ENCODE measurements at places on chromosomes 6 and 20.

DNA sequence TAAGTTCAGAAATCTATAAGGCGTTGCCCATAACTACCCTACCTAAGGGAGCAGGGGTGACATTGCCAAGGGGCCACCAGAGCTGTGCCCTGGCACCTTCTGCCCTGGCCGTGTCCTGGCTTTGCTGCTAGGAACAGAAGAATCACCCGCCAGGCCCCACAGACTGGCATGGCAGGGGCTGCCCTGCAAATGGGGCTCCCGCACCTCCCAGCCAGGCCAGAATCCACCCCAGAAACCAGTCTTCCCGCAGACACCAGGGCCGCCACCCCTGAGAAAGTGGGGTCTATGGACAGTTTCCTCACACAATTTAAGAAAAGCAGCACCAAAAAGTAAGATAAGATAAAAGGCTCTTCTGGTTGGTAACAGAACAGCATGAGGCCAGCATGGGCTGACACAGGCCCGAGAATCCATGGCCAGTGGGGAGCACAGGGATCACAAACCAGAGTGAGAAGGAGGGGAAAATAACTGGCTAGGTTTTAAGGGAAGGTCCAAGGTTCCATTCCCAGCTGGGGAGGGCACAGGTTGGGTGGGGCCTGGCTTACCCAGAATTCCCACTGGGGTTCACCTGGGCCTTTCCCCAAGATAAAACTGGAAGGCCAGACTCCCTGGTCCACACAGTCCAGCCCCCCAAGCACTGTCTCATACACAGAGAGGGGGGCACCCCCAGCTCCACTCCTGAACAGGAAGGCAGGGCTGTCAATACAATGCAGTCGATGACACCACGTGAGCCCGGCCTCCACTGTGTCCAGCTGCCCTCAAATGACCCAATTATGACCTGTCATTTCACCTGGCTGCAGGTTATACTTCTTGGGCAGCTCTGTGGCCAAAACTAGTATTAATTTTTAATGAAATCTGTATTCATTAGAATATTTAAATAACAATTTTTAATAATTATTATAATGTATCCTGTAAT is 59.4 kb downstream of the PYGB start:
- H3K36me3 ChIP-seq: peaks cover 3% of the 10 kb centered on the region
- peaks cover 13% of the 10 kb centered on the region for H3K4me1 ChIP-seq
- H3K27me3 ChIP-seq: no peaks in the 10 kb centered on the region
- H3K27ac ChIP-seq: no peak overlapping the region

DNA sequence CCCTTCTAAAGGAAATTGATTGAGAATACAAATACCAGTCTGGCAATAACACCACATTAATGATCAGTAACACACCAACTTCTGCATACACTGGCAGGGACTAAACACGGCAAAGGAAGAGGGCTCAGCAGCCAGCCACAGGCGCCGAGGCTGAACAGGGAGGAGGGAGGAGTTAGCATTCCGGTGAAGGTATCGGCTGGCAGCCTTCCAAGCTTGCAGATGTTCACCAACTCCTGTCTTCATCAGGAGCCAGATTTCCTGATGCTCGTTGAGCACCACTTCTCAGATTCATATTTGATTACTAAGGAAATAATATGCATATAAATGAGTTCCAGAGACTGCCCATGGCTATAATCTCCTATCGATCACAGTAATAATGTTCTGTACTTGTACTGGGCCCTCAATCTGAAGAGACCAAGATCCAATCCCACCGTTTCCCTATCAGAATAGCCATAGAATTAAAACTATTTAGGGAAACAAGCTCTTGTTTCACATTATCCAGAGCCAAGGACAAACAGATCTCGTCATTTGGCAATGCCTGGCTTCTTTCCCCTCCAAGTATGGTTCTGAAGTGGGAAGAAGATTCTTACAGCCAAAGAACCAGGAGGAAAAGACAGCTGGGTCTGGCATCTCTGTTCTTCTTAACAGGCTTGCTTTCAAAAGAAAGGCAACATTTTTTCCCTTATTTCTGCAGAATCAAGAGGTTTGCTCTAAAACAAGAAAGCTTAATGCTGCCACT is 42.2 kb downstream of the GFOD1 start:
- H3K36me3 ChIP-seq: no peaks in the 10 kb centered on the region
- no peak overlapping the region for H3K4me3 ChIP-seq
- peak; percentile 84 for DNase-seq
- H3K27ac ChIP-seq: peak overlapping the region; percentile 65
- peaks cover 14% of the 10 kb centered on the region for H3K27me3 ChIP-seq
- peaks cover 10% of the 10 kb centered on the region for H3K4me1 ChIP-seq

DNA sequence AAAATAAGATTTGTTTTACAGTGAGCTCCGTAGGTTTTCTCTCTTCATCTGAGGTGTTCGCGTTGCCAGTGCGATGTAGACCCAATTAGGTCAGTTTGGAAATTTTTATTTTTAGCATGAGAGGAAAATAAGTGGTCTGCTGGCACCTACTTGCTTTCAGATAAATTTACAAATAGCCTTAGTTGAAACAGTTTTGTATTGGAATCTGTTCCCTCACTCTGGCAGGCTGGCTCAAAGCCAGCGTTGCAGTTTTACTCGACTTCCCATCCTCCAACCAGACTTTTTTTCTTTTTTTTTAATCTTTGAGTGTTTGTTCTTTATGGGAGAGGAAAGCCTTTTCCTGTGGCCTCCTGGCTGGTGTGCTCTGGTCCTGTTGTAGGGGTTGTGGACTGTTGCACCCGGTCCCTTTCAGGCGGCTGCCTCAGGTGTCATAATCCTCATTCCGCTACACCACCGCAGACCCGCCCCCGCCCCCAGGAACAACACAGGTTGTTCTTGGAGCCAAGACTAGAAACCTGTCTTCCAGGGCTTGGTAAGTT is 46.7 kb downstream of the TIAM2 start:
- DNase-seq: no peak
- no peak overlapping the region for H3K4me3 ChIP-seq
- no peaks in the 10 kb centered on the region for H3K36me3 ChIP-seq
- H3K27ac ChIP-seq: peak overlapping the region; percentile 11
- peaks cover 12% of the 10 kb centered on the region for H3K4me1 ChIP-seq
- no peaks in the 10 kb centered on the region for H3K27me3 ChIP-seq

DNA sequence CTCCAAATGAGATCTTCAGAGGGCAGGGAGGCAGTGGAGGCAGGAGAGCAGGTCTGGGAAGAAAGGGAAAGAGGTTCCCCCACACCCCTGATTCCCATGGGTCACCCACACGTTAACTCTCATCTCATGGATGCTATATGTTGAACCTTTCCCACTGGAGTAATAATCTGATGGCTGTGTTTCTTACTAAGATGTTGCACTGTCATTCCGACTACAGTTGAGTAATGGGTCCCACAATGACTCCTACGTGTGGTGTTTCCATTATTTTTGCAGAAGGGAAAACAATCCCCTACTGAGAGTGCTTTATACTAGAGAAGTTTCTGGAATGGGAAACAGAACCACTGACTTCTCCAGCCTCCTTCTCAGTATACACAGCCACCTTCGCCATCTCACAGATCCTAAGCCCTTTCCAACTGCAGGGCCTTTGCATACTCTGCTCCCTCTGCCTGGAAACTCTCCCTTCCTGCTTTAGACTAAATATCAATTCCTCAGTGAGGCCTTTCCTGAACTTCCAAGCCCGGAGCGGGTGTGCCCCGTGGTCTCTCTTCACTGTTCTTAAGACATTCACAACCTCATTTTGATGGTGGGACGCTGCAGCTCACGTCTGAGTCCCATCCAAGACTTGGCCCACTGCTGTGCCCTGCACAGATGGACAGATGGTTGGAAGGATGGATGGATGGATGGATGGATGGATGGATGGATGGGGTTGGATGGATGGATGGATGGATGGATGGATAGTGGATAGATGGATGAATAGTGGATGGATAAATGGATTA is 238.6 kb upstream of the PMEPA1 start:
- no peak overlapping the region for H3K4me3 ChIP-seq
- DNase-seq: no peak
- H3K4me1 ChIP-seq: no peaks in the 10 kb centered on the region
- H3K36me3 ChIP-seq: no peaks in the 10 kb centered on the region

- H3K27ac ChIP-seq: no peak overlapping the region
- no peaks in the 10 kb centered on the region for H3K27me3 ChIP-seq
- no peaks in the 10 kb centered on the region for H3K36me3 ChIP-seq
- H3K4me3 ChIP-seq: no peak overlapping the region
Measured at GRCh38 chr6:145036236-145036635, 699.1 kb downstream of the EPM2A start.

Measured in mesothelial cell of epicardium (in vitro differentiated cells).